ENCODE measurements at places on chromosomes 16 and 17.
A peak's percentile ranks its signal among the peaks of the same experiment; 100 is the strongest.

DNA sequence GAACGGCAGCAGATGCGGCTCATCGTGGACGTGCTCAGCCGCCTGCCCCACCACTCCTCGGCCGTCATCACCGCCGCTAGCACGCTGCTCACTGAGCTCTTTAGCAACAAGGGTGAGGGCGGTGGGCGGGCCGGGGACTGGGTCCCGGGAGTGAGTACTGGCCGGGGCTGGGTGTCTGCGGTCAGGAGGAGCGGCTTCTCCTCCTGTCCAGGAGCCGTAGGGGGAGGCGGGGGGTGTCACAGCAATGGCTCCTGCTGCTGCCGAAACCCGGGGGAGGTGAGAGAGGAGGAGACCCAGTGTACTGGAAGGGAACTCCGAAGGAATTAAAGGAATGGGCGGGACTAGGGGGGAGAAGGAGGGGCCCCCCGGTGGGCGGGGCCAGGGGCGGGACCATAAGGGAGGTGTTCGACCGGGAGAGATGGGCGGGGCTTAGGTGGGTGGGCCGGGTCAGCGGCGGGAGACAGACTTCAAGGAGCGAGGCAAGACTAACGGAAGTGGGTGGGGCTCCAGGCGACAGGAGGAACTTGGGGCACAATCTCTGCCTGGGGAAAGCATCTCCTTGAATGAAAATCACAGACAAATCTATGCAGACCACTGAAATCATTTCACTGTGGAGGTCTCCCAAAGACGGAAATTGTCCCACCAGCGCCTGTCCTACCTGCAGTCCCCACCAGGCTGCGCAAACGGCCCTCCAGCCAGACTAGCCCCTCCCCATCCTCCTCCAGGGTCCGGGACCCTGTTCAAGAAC, 2.4 kb downstream of the NAGS start:
- peaks cover 25% of the 10 kb centered on the region for H3K27me3 ChIP-seq
- peak overlapping the region; percentile 66 for H3K27ac ChIP-seq
- peaks cover 45% of the 10 kb centered on the region for H3K4me1 ChIP-seq
- H3K36me3 ChIP-seq: peaks cover under 1% of the 10 kb centered on the region
- peak; percentile 100 for DNase-seq

DNA sequence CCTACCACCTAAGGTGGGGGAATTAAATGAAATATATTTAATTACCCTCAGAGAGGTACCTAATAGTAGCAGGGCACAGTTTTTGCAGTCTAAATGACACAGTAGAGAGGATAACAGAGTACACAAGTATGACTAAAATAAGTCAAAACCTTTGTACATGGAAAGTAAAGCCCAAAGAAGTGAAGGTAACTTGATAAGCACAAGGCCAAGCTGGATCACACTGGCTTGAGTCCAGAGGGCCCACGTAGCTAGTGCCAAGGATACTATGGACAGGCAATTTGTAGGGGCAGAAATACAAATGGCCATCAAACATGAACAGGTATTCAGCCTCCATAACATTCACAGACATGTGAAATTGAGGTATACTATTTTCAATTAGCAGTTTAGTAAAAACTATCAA, 7.6 kb downstream of the MYO18A start:
- no peaks in the 10 kb centered on the region for H3K27me3 ChIP-seq
- H3K4me1 ChIP-seq: peaks cover 36% of the 10 kb centered on the region

- H3K27me3 ChIP-seq: peaks cover 48% of the 10 kb centered on the region
- DNase-seq: no peak
Measured at GRCh38 chr17:5707482-5707881, 123.2 kb upstream of the NLRP1 start.

DNA sequence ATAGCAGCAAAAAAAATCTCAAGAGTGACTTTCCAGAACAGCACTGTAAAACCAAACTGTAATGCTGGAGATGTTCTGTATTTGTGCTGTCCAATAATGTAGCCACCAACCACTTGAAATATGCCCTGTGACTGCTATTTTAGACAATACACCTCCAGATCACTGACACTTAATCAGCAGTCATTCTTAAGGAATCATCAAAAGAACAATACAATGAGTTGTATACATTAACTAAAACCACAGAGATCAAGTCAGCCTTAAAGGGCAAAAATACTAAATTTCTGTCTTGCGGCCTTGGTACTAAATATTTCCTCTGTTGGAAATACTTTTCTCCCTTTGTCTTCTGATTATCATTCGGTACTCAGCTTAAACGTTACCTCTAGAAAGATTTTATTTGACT, 33.6 kb upstream of the ANKFY1 start:
- H3K27ac ChIP-seq: no peak overlapping the region
- H3K27me3 ChIP-seq: no peaks in the 10 kb centered on the region
- no peaks in the 10 kb centered on the region for H3K36me3 ChIP-seq
- H3K4me1 ChIP-seq: no peaks in the 10 kb centered on the region

DNA sequence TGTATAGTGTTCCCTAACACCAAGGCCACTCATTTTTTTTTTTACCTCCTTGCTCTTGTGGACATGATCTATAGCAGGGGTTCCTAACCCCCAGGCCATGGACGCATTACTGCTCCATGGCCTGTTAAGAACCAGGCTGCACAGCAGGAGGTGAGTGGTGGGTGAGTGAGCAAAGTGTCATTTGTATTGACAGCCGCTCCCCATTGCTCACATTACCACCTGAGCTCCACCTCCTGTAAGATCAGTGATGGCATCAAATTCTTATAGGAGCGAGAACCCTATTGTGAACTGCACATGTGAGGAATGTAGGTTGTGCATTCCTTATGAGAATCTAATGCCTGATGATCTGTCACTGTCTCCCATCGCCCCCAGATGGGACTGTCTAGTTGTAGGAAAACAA, 342.0 kb downstream of the SOX9 start:
- no peaks in the 10 kb centered on the region for H3K36me3 ChIP-seq
- no peaks in the 10 kb centered on the region for H3K27me3 ChIP-seq
- H3K4me1 ChIP-seq: peaks cover 23% of the 10 kb centered on the region

DNA sequence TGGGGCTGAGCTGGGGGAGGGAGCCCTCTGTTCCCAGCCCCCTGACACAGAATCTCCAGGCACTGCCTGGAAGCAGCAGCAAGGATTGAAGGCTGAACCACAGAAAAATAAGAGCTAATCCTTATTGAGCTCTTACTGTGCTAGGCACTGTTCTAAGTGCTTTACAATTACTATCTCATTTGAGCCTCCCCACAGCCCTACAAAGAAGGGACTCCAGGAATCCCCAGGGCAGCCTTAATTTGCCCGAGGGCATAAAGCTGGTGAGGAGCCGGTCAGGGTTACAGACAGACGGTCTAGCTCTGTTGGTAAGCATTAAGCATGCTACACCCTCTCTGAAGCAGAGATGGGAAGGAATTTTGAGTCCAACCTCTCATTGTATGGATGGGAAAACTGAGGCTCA, 7.0 kb downstream of the SAMD14 start:
- H3K36me3 ChIP-seq: no peaks in the 10 kb centered on the region
- H3K4me3 ChIP-seq: no peak overlapping the region
- no peak for DNase-seq
- H3K27me3 ChIP-seq: no peaks in the 10 kb centered on the region

DNA sequence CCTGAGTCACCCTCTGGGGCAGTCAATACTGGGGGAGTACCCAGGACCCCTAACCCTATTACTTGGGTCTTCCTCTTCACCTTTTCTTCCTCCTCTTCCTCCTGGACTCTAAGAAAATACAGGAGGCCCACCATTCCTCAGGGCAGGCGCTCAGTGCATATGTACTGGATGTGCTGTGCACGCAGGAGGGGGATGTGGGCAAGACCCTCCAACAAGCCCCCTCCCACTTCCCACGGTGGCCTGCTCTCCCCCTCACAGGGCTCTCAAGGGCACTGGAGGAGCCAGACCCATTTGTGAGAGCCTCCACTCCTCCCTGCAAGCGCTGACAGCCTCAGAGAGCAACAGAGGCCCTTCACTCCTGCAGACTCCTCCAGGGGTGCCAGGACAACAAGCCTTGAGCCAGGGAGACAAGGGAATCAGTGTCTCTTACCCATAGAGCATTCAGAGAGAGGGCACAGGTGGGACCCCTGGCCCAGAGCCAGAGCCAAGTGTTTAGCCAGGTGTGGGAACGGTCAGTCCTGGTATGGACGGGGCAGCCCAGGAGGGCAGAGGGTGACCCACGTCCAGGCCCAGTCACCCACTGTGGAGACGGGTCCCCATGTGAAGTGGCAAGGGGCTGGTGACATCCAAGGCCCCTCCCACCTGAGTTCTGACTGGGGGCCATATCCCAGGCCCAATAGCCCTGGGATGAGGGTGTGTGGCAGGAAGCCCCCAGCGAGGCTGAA, 27.3 kb upstream of the KSR1 start:
- H3K4me3 ChIP-seq: no peak overlapping the region
- no peaks in the 10 kb centered on the region for H3K27me3 ChIP-seq
- H3K4me1 ChIP-seq: no peaks in the 10 kb centered on the region
- DNase-seq: no peak
- no peak overlapping the region for H3K27ac ChIP-seq
- H3K36me3 ChIP-seq: no peaks in the 10 kb centered on the region

DNA sequence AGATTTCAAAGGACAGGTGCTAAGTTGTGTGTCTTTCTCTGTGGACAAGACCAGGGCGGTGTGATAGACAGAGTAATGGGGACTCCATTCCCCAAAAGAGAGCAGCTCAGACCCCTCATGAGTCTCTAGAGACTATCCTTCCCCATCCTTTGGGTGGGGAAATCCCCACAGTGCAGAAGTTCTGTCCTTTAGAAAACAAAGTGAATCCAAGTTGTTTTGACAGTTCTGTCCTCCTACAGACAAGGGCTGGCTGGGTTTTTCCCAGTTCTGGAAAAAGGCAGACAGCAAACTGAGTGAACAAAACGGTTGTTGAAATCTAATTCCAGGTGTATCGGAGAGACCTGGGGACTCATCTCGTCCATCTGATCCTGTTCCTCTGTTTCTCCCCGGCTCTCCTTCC, 11.0 kb upstream of the HAS3 start:
- H3K27me3 ChIP-seq: no peaks in the 10 kb centered on the region
- no peak overlapping the region for H3K4me3 ChIP-seq
- H3K36me3 ChIP-seq: no peaks in the 10 kb centered on the region
- H3K4me1 ChIP-seq: peaks cover 9% of the 10 kb centered on the region

DNA sequence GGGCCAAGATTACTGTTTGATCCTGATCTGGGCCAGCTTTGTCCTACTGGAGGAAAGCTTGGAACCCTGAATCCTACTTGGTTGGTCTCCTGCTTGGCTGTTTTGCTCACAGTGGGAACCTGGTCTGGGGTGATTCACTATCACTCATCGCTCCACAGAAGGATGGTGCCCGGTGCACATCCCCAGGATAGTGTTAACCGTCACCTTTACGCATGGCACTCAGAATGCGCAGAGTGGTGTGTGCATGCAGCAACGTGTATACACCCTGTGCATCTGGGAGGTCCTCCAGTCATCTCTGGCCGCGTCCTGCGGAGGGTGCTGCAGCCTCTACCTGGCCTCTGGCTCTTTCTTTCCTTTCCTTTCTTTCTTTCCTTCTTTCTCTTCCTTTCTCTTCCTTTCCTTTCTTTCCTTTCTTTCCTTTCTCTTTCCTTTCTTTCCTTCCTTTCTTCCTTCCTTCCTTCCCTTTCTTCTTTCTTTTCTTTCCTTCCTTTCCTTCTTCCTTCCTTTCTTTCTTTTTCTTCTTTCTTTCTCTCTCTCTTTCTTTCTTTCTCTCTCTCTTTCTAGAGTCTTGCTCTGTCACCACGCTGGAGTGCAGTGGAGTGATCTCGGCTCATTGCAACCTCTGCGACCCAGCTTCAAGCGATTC, 13.1 kb downstream of the SOCS3 start:
- H3K27ac ChIP-seq: no peak overlapping the region
- H3K4me1 ChIP-seq: peaks cover 55% of the 10 kb centered on the region
- H3K4me3 ChIP-seq: no peak overlapping the region
- H3K36me3 ChIP-seq: no peaks in the 10 kb centered on the region
- DNase-seq: no peak

DNA sequence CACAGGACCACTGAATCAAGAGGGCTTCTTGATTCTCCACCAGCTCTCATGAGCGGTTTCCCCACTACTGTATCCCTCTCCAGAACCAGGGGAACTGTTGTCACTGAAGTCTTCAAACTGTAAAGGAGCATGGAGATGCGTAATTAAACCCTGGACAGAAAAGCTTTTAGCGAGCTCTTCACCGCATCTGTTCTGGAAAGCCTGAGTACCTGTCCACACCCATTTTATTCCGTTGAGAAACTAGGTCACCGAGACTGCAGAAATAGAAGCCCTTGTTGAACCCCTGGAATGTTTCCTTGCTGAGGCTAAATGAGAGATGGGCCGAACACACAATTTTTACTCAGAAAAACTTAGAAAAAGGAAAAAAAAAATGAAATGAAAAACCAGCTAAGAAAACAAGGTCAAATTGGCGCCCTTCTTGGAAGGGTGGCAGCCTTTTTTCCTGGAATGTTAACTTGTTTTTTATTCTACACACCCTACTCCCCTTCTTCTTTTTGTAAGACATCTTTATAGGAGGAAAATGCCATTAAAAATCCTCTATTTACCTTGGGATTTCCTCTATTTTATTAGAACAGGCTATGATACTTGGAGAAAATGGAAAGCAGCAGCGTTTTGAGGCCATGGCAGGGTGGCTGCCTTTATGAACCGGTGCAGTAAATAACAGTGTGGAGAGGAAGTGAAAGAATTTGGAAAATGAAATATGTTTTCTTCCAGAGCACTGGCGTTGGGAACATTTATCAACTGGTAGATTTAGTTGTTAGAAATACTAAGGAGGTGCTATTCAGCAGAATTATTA, 52.6 kb upstream of the CRISPLD2 start:
- H3K4me1 ChIP-seq: no peaks in the 10 kb centered on the region
- DNase-seq: no peak
- peaks cover 94% of the 10 kb centered on the region for H3K36me3 ChIP-seq
- H3K27me3 ChIP-seq: no peaks in the 10 kb centered on the region
- no peak overlapping the region for H3K4me3 ChIP-seq

DNA sequence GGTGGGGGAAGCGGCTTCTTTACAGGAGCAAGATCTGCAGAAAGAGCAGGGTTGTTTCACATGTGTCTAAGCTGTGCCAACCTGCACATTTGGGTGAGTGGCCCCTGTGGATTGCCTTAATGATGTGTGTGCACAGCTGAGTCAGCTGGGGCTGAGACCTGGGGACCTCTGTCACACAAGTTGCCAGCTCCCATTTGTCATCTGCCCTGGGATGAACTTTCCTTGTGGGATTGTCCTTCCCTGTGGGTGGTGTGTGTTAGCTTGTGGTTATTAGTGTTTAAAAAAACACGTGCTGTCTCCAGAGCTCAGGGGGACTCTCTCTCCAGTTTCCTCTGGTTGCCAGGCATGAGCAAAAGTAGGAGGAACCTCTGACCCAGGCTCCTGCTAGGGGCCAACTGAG, 400.5 kb upstream of the CCL2 start:
- no peaks in the 10 kb centered on the region for H3K27me3 ChIP-seq
- DNase-seq: no peak
- H3K4me3 ChIP-seq: no peak overlapping the region

Data from stomach (tissue), 19 donors.